ENCODE measurements at places on chromosomes 7 and 10.

- no peaks in the 10 kb centered on the region for H3K27me3 ChIP-seq
- DNase-seq: no peak
- no peaks in the 10 kb centered on the region for H3K4me1 ChIP-seq
- H3K4me3 ChIP-seq: no peak overlapping the region
- H3K36me3 ChIP-seq: no peaks in the 10 kb centered on the region
Measured at GRCh38 chr10:94235461-94235860, 127.3 kb downstream of the NOC3L start.

DNA sequence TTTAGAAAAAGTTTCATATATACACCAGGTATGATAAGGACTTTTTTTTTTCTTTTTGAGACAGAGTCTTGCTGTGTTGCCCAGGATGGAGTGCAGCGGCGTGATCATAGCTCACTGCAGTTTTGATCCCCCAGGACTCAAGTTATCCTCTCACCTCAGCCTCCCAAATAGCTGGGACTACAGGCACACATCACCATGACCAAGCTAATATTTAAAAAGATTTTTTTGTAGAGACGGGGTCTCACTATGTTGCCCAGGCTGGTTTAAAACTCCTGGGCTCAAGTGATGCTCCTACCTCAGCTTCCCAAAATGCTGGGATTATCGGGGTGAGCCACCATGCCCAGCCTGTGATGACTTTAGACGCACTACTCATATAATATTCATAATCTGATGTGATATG, 2.2 kb upstream of the PRKCQ start:
- peaks cover 3% of the 10 kb centered on the region for H3K27me3 ChIP-seq
- no peak overlapping the region for H3K4me3 ChIP-seq
- no peak for DNase-seq
- H3K4me1 ChIP-seq: peaks cover 6% of the 10 kb centered on the region

DNA sequence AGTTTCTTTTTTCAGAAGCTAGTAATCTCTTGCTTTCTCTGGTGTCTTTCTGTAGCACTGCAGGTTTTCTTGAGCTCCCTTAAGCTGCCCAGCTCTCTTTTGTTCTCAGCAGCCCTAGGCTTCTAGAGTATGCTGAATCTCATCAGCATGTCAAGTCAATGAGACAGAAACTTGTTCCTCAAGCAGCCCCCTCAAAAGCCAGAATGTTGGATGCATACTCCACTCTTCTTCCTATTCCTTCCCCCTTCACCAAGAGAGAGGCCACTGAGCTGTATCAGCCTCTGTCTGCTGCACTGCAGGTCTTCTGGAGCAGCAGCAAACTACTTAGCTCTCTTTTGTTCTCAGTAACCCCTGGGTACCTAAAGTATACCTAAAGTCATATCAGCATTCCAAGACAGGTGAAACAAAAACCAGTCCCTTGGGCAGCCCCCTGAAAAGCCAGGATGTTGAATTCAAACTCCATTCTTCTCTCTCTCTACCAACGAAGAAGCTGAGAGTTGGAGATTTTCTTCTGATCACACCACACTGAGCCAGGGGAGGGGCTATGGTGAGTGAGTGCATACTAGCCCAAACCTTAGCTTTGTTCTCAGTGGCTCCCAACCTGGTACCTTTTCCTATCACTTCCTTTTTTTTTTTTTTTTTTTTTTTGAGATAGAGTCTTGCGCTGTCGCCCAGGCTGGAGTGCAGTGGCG, 73.3 kb upstream of the WAC start:
- H3K27me3 ChIP-seq: no peaks in the 10 kb centered on the region
- H3K27ac ChIP-seq: no peak overlapping the region
- DNase-seq: no peak
- H3K4me1 ChIP-seq: no peaks in the 10 kb centered on the region
- H3K4me3 ChIP-seq: no peak overlapping the region
- H3K36me3 ChIP-seq: no peaks in the 10 kb centered on the region

GRCh38 chr10:7874864-7875263, 56.6 kb downstream of the TAF3 start:
- peaks cover 4% of the 10 kb centered on the region for H3K4me1 ChIP-seq
- DNase-seq: no peak
- H3K4me3 ChIP-seq: no peak overlapping the region
- H3K36me3 ChIP-seq: no peaks in the 10 kb centered on the region

GRCh38 chr7:1963575-1963974, 269.2 kb downstream of the MAD1L1 start:
- H3K4me1 ChIP-seq: no peaks in the 10 kb centered on the region
- no peak overlapping the region for H3K27ac ChIP-seq
- no peaks in the 10 kb centered on the region for H3K36me3 ChIP-seq
- H3K27me3 ChIP-seq: no peaks in the 10 kb centered on the region

DNA sequence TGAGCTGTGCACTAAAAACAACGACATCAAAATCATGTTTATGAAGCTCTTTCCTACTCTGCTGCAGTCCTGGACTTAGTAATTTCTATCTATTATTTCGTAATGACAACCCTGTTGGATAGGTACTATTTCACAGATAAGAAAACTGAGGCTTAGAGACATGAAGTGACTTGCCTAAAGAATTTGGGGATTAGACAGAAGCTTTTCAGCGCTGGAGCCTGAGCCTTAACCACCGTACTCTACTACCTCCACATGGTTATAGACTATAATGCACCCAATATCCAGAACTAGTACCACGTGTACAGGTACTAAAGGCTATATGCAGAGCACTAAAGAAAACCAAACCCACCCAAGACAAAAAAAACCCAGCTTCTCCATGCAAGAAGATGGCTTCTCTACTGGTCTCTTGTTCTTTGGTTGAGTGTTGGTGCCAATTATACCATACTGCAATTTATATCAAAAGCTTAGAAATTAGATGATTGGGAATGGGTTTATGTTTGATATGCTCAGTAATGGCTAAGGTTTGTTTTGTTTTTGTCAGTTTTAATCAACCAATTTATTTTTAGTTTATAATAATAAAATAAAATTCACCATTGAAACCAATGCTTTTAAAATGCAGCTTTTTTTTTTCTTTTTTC, 6.5 kb upstream of the SNX10 start:
- H3K27ac ChIP-seq: no peak overlapping the region
- H3K36me3 ChIP-seq: no peaks in the 10 kb centered on the region
- no peaks in the 10 kb centered on the region for H3K4me1 ChIP-seq
- DNase-seq: no peak

- H3K4me1 ChIP-seq: no peaks in the 10 kb centered on the region
- DNase-seq: no peak
- no peaks in the 10 kb centered on the region for H3K36me3 ChIP-seq
- no peak overlapping the region for H3K27ac ChIP-seq
- H3K4me3 ChIP-seq: no peak overlapping the region
Measured at GRCh38 chr7:41832941-41833340, 130.1 kb upstream of the INHBA start.

DNA sequence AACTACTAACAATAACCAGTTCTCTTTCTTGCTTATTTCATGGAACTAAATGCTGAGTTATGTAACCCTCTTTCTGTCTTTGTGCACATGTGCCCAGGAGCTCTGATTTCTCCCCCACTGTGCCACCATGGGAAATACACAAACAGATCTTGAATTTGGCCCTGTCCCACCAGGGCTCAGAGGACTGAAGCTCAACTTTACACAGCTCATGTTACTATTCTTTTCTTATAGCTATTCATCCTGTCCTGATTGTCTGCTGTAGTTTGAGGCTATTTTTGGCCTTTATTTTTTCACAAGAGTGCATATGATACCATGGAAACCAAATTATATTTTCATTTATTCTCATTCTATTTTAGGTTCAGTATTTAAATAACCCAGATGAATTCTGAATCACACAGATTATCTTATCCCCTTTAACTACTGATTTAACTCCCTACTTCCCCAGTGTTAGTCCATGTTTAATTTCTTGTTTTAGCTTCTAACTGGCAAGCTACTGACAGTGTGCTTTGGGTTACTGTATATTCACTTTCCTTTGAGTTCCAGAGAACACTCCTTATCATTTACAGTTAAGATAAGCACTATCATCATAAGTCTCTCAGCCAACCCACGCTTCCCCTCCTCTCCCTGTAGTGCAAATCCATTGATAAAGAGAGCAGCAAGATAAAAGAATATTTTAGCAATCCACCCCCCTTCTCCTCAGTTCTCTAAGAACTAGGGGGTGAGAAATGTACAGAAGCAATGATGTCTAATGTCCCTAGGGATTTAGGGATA, 71.8 kb upstream of the GSDME start:
- no peaks in the 10 kb centered on the region for H3K36me3 ChIP-seq
- H3K4me1 ChIP-seq: no peaks in the 10 kb centered on the region
- no peak for DNase-seq
- no peak overlapping the region for H3K4me3 ChIP-seq
- no peaks in the 10 kb centered on the region for H3K27me3 ChIP-seq
- no peak overlapping the region for H3K27ac ChIP-seq

- no peak for DNase-seq
- no peaks in the 10 kb centered on the region for H3K27me3 ChIP-seq
- peaks cover 32% of the 10 kb centered on the region for H3K4me1 ChIP-seq
- H3K4me3 ChIP-seq: no peak overlapping the region
Measured at GRCh38 chr10:124619195-124619594, 125.0 kb downstream of the FAM53B start.

- no peaks in the 10 kb centered on the region for H3K4me1 ChIP-seq
- peaks cover 2% of the 10 kb centered on the region for H3K27me3 ChIP-seq
- no peaks in the 10 kb centered on the region for H3K36me3 ChIP-seq
- H3K4me3 ChIP-seq: no peak overlapping the region
- H3K27ac ChIP-seq: no peak overlapping the region
- no peak for DNase-seq
Measured at GRCh38 chr7:142349670-142350405, 92.0 kb upstream of the PRSS58 start.

DNA sequence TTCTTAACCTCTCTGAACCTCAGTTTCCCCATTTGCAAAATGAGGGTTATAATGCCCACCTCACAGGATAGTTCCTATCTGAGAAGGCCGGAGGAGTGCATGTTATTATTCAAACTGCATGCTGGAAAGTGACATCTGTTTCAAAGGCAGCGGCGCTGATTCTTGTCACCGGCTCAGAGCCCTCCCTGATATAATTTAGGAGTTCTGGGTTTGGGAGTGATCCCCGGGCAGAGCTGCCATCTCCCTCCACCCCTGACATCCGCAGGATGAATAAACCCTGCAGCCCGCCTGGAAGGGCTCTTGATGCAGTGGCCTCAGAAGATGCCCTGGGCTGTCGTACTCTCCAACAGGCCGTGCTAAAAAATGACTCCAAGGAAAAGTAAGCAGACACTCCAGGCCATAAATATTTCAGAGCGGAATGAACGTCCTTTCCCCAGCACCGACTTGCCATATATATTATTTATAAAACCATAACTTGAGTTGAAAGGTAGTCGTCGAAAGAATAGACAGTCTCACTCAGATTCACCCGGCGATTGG, 47.0 kb upstream of the MYL10 start:
- peaks cover 2% of the 10 kb centered on the region for H3K4me1 ChIP-seq
- no peak overlapping the region for H3K27ac ChIP-seq
- H3K4me3 ChIP-seq: no peak overlapping the region
- H3K36me3 ChIP-seq: no peaks in the 10 kb centered on the region

DNA sequence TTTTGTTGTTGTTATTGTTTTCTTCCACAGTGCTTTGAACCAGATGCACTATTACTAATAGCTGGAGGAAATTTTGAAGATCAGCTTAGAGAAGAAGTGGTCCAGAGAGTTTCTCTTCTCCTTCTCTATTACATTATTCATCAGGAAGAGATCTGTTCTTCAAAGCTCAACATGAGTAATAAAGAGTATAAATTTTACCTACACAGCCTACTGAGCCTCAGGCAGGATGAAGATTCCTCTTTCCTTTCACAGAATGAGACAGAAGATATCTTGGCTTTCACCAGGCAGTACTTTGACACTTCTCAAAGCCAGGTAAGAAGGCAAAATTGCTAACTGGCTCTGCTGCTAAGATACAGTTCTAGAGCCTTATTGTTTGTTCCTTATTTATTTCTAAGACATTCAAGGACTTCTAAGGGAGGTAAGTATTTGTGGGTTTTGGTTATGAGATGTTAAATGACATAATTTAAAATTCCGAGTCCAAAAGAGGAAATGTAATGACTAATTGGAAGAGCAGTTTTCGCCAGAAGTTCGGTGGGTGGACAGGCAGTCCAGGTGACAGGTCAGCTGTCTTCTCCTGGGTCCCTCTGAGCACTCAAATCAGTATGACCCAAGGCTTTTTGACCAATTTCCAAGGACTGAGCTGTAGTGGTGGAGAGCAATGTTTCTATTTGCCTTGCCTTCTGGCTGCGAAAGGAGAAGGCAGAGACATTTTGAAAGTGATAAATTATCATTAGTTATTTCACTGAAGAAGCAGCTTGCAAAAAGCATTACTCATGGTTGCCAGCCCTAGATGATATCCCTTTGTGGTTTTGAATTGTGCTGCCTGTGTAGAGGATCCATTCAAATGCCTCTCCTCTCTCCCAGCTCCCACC, 10.1 kb downstream of the SLC39A12 start:
- no peak overlapping the region for H3K4me3 ChIP-seq
- H3K36me3 ChIP-seq: no peaks in the 10 kb centered on the region
- no peak overlapping the region for H3K27ac ChIP-seq
- no peak for DNase-seq
- H3K27me3 ChIP-seq: no peaks in the 10 kb centered on the region

DNA sequence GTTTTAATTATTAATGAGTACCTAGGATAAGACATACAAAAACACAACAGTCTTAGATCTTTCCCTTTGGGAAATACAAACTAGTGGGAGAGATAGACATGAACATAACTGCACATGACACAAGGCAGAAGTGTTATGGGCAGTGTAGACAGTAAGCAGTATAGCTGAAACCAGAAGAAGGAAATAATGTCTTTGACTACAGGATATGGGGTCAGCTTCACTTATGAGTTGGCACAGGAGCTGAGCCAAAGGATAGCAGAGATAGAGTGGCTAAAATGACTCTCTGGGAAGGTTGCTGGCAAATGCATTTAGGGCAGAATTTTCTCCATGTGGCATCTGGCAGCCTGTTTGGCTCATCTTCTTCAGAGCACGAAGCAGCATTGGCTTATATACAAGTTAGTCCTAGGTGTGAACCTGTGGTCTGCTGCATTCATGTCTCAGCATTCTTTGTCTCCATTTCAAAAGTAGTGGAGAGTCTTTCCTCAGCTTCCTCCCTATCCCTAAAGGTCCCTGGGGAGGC, 60.3 kb upstream of the FEZF1 start:
- no peaks in the 10 kb centered on the region for H3K4me1 ChIP-seq
- no peak overlapping the region for H3K4me3 ChIP-seq
- H3K27me3 ChIP-seq: no peaks in the 10 kb centered on the region
- no peak for DNase-seq
- H3K27ac ChIP-seq: no peak overlapping the region

DNA sequence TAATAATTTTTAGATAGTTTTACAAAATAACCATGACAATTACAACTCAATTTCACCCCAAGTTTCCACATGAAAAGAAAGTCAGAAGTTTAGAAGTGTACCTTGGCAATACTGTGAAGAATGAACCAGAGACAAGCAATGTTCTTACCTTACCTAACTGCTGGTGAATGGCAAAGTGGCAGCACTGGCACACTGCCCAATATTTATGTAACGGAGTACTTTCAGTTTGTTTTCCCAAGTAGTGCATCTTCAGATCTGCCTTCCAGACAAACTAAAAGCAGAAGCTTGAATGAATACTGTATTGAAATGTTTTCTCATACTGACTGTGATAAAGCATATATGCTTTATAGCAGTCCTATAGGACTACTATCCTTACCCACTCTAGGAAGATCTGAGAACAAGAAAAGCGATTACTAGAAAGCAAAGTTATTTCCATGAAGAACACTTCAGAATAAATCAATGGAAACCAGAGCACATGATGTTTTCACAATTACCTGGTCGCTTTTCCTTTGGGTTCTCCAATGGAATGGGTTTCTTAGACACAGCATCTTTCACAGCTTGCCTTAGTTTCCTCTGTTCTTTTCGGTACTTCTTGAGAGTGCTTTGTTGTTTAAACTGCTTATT, 1.5 kb downstream of the NOC3L start:
- H3K4me3 ChIP-seq: no peak overlapping the region
- H3K27me3 ChIP-seq: no peaks in the 10 kb centered on the region
- H3K36me3 ChIP-seq: no peaks in the 10 kb centered on the region
- H3K4me1 ChIP-seq: no peaks in the 10 kb centered on the region
